Fibroblast of skin of right biceps (primary cell): ENCODE measurements at places on chromosomes 1 and 21.

DNA sequence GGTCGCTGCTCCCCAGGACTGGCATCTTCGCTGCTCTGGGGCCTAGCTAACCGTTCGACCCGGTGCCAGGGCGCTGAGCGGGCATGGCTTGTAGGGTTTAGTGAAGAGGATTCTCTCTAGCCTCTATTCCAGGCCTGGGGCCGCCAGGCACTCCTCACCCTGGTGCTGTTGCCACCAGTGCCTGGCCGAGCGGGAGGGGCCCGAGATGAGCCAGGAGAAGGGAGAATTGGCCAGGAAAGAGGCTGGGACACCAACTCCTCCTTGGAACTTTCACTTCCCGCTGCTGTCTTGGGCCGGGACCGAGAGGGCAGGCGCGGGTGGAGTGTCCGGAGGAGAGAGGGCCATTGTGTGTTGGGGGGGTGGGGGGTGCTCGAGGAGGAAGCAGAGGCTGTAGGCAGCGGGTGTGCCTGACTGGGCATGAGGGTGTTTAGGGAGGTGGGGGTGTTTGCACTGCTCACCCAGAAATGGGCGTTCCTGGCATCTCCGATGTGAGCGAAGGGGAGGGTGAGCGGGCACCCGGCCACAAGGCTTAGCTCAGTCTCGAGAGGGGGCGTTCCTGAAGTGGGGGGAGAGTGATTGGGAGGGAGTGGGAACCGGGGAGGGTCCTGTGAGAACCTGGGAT is 772 bp downstream of the ADAM15 start:
- peak; percentile 21 for DNase-seq

DNA sequence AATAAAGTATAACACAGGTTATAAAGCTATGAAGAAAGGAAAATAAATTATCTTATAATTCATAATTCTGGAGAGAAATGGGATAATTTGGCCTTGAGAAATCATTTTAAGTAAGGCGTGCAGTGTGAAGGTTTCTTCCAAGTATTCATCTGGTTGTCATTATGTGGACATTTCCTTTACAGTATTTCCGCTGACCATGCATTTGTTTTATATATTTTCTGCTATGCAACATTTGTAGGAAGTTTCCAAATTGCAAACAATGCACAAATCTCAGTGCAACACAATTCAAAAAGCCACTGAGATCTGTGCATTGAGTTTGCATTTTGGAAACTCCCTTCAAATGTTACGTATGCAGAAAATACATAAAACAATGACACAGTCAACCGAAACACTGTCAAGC is 17.8 kb downstream of the ZNF670 start:
- no peak for DNase-seq

- DNase-seq, result peak; percentile 82
These were observed 189.9 kb downstream of the ZC3H11B start for GRCh38 chr1:219422811-219423598.

DNA sequence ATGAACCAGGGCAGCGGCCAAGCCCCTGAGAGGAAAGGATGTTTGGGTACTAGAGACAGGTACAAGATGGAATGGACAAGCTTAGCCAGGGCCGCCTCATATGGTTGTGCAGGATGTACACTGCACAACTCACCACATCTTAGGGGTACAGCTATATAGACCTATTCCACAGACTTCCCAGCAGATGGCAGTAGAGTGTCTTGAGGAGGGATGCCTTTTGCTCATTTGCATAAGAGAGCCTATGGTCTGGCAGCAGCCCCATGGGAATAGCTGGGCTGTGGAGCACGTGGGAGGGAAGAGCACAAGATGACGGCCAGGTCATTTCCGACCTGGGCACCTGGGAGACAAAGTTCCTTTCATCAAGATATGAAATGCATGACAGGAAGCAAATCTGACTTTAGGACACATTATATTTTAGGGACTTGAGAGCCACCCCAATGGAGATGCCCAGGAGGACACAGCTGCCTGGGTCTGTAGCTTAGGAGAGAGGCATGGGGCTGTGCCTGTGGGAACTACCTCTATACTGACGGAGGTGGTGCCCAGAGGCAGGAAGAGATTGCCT is 215.5 kb downstream of the KCNJ6 start:
- peak; percentile 82 for DNase-seq

- no peak for DNase-seq
These were observed 232.6 kb downstream of the SRGAP2C start for GRCh38 chr1:121417325-121417923.

GRCh38 chr1:201254625-201255478 is 28.5 kb upstream of the PKP1 start:
- peak; percentile 26 for DNase-seq

DNA sequence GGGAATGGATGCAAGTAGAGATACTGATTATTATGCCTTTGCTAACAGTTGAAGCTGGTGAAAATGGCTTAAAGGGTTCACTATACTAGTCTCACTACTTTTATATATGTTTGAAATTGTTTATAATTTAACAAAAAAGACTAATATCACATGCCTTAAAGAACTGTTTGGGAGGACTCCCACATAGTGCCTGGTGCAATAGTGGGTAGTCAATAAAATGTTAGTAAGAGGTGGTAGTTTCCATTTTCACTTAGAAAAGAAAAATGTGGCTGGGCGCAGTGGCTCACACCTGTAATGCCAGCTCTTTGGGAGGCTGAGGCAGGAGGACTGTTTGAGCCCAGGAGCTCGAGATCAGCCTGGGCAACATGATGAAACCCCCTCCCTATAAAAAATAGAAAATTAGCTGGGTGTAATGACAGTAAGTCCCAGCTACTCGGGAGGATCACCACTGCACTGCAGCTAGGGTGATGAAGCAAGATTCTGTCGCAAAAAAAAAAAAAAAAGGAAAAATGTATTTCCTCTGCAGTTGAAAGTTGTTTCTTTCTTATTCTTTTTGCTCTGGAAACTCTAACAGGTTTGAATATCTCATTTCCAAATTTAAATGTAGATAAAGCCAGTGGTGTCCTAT is 24.5 kb downstream of the C21orf91 start:
- no peak for DNase-seq

GRCh38 chr1:175742790-175743459 is 470 bp downstream of the TNR start:
- DNase-seq, result peak; percentile 18

- DNase-seq, result no peak
These were observed 229.9 kb downstream of the TTLL7 start for GRCh38 chr1:83769072-83769471.

DNA sequence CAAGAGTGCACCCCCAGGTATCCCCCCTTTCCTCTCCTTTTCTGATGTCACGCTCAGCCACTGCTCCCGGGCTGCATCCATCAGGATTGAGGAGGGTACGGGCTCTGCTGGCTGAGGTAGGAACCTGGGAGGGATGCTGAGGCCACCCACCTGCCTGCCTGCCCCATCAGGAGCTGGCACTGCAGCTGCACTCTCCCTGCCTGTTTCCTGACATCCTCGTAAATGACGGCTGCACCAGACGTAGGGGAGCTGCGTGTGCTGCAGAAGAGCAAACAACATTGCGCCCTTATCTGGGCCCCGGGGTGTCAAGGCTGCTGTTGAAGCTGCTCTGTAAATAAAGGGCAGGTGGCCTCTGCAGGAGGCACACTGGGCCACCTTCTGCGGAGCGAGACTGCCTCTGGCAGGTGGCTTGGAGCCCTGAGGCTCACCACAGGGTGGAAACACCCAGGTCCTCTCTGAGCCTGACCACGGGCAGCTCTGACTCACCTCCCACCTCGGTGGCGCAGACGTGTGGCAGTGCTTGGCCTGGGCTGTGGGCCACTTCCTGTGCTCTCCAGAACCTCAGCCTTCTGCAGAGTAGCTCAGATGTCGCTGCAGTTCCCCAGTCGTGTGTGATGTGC is 30.9 kb downstream of the SNAP47 start:
- DNase-seq, result peak; percentile 22

DNA sequence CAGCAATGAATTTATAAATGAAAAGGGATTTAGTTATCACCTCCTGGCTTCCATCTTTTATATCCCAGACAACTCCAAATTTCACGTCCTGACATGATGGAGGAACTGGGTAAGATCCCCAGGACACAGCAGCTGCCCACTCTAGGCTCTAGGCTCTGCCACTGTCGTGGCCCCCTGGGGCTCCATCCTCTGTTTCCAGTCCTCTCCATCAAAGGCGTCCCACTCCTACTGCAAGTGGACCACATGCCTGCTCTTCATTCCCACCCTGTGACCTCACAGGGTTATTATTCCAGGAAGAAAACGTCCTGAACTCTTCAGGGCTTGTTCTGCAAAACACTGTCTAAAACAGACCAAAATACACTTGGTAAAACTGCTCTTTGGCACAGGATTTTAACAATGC is 11.9 kb downstream of the URB1 start:
- no peak for DNase-seq

- DNase-seq, result no peak
These were observed 224.7 kb upstream of the C1orf87 start for GRCh38 chr1:60298290-60298689.

DNA sequence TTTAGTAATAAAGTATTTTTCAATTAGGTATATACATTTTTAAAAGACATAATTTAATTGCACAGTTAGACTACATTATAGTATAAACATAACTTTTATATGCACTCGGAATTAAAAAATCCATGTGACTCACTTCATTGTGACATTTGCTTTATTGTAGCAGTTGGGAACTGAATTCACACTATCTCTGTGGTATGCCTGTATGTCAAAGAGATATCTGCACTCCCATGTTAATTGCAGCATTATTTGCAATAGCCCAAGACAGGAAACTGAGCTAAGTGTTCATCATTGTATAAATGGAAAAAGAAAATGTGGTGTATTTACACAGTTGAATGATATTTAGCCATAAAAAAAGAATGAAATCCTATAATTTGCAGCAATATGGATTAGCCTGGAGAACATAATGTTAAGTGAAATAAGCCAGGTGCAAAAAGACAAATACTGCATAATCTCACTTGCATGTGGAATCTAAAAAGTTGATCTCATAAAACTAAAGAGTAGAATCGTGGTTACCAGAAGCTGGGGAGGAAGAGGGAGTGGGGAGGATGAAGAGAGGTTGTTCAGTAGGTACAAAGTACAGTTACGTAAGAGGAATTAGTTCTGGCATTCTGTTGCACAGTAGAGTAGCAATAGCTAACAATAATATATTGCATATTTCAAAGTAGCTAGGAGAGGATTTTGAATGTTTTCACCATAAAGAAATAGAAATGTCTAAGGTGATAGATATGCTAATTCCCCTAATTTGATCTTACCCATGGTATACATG is 64.8 kb downstream of the DPT start:
- no peak for DNase-seq

GRCh38 chr1:110235834-110236682 is 25.9 kb downstream of the KCNC4 start:
- DNase-seq, result peak; percentile 81

DNA sequence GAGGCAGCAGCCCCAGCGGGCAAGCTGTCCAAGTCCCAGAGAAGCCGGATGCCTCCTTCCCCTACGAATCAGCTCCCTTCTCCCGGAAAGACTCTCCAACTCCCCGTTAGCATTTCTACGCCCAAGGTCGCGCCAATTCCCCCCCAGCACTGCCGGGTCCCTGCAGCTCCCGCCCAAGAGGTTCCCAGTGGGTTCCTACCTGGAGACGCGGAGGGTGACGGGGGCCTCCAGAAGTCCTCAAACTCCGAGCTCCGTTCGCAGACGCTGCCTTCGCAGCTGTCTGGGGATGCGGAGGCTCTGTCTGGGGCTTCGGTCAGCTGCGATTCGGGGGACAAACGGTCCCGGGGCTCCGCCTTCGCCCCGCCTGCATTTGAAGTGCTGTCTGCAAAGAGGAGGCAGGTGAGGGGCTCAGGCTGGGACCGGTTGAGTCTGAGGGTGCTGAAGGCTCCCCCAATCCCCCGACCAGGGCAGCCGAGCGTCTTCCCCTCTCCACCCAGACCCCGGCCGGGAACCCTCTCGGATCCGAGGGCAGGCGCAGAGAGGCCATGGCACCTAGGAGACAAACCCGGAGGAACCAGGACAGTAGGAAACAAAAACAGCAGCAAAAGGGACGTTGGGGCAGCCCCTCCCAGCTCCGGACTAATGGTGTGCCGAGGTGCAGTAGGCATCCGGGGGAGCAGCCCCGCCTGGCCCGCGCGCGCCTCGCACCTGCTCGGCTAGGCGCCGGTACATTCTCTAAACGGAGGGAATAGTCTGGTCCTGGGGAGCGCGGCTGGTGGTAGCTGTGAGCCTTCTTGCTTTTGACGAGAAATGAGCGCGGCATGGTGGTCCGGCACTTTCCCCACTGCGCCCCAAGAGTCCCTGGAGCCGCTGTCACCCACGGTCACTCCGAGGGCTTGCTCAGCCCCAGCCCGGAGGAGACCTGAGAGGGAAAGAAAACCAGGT is 3.8 kb downstream of the GFI1 start:
- no peak for DNase-seq

DNA sequence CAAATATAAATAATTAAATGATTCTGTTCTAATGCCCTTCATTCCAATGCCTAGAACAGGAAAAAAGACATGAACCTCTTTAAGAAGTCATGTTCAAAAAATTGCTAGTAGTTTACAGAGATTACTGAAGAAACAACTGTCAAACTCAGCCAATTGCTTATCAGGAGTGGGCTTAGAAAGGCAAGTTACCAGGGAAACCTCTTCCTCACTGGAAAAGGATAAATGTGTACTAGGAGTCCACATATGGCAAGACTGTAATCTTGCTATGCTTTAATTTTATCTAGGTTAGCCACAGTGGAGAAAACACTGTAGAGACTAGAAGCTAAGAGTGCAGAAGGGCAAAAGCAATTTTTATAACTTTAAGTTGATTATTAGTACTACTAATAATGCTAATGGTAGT is 42.1 kb upstream of the DEPDC1 start:
- DNase-seq, result no peak

DNA sequence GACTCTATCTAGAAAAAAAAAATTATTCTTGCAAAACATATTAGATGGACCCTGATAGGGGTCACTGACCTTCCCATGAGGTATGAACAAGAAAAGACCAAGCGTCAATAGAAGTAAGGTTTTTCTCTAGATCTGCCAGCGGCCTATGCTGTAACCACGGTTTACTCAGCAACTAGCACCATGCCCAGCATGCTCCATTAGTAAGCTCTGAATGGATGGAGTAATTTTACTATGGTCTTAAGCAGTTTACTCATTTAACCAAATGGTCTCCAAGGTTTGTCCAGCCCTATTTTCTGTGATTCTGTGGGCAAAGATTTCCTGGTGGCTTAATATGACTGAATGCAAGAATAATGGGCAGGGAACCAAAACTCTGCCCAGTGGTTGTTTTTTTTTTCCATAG is 113.9 kb downstream of the ADSS2 start:
- no peak for DNase-seq

- peak; percentile 69 for DNase-seq
These were observed 563.9 kb upstream of the NR5A2 start for GRCh38 chr1:199463521-199464127.

DNA sequence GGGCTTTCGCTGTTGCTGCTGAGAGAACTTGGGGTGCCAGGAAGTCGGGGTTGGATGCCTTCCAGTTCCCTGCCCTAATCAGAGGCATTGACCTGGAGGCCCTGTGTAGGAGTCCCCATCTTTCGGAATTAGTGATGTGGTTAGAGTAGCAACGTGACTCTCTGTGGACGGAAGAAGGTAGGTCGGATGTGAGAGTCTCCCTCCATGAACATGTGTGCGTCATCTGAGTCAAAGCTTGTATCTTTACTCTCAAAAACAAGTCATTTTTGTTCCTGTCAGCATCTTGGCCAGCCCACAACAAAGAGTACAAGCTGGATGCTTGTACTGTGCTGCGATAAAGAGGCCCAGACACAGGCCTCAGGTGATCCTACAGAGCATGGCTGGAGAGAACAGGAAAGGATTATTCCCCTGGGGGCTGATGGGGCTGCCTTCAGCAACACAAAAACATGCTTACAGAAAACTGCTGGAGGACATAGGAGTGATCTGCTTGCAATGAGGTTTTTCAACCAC is 31.0 kb upstream of the IL10 start:
- no peak for DNase-seq
